Activated CD4-positive, alpha-beta T cell treated with anti-CD3 and anti-CD28 coated beads for 1 hour (primary cell): ENCODE measurements at places on chromosomes 7 and 10.

- no peak for DNase-seq
Observed at GRCh38 chr10:123997486-123998196, 95.8 kb downstream of the CHST15 start.

- DNase-seq: no peak
Observed at GRCh38 chr10:5184987-5185775, at the start of gene AKR1C8. TSS of gene AKR1C8 (minus strand) at chr10:5185150. CDS start at chr10:5185104, 46 bp downstream.

- DNase-seq: no peak
Observed at GRCh38 chr7:37815671-37816371, 32.6 kb upstream of the NME8 start.

DNA sequence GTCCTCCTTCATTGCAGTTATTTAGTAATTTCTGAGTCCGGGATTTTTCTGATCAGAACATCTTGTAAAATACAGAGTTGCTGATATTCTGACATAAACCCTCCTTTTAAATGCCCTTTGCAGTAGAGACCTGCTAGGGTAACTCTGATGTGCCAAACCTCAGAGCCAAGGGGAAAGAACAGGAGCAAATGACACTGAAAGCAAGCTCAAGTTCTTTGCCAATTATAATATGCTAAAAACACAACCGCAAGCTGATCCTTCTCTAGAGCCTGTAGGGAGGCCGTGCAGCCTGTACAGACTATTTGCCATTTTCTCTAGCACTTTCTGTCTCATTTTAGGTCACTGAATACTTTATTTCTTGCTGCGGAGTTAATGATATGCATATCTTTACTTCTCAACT is 240.4 kb downstream of the CAMK1D start:
- no peak for DNase-seq

GRCh38 chr7:71705217-71705616 is 573.3 kb downstream of the GALNT17 start:
- DNase-seq: no peak

GRCh38 chr10:62426600-62426999 is 52.4 kb downstream of the ZNF365 start:
- no peak for DNase-seq

DNA sequence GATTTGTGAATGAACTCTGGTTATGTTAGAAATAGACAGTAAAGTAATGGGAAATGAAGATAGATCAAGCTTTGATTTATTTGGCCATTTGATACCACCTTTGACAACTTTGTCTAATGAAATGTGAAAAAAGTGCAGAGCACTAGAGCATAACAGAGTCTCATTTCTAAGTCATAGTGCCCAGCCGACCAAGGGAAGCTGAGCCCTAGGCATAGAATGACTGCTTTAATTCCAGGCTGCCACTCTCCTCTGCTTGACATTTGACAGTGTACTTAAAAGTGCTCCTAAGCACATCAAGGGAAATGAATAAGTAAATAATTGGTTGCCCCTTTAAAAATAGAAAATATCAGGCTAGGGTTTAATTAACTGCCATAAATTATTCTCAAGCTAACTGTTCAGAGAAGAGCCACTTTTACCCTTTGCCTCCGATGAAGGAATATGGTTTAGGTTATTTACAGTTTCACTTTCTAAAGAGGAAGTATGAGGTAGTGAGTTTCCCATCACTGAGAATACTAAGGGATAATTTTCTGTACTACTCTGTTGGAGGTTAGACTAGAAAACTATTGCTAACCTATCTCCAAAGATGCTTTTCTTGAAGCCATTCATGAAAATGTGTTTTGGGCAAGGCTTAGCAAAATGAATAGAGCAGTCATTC is 591.6 kb downstream of the REEP3 start:
- no peak for DNase-seq

DNA sequence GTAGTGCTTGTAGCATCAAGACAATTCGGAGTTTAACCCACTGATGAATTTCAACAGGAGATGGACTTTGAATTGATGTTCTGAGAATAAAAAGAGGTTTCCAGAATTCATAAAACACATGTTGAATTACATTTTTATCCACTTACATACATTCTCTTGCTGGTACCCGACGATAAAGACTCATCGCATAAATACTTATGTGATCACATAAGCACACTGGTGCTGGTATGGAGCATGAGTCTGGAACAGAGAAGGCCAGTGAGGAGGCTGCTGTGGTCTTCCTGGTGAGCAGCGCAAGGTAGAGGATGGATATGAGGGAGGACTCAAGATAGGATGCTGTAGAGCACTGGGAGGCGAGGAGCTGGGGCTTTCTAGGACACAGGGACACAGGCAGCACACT is 109.0 kb downstream of the RNF216 start:
- no peak for DNase-seq

DNA sequence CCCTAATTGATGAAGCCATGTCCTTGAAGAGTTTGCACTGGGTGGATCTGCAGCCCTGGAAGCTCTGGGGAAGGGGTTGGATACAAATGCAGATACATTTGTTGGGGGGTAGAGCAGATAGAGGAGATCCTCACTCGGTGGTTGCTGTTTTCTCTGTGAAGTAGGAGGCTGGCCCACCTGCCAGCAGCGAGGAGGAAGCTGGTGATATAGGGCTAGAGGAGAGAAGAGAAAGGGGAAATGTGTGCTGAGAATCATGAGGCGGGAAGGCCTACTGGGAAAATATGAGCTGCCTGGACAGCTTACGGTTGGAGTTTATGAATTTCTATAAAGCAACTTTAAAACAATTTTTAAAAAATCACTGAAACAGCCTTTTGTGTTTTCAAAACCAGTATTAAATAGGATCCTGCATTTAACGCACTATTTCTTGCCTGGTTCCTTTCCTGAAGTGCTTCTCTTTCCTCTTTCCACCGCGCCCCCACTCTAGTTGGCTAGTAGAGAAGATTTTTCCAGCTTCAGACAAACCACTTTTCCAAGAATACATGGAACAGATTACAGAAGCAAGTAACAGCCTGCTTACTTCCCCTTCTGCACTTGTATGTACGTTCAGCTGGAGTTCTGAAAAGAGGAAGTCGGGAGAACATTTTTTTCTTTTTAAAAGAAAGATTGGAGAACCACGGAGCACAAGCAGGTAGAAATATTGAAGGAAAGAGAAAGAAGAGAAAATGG is 100.6 kb upstream of the GLCCI1 start:
- no peak for DNase-seq

- no peak for DNase-seq
Observed at GRCh38 chr7:28152594-28152993, 28.0 kb downstream of the JAZF1 start.

DNA sequence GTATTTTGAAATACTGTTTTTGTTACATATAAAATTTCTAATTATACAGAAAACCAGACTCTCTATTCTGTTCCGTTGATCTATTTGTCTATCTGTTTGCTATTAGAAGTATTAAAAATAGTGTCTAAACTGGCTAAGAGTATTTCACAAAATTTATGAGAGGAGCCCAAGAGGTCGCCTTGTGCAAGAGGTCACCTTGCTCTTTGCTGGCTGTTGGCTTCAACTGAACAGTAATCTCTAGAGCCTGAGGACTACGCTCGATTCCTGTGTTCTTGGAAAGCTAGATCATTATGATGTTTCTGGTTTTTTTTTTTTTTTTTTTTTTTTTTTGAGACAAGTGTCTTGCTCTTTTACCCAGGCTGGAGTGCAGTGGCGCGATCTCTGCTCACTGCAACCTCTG is 428.6 kb downstream of the LRMDA start:
- DNase-seq: no peak

DNA sequence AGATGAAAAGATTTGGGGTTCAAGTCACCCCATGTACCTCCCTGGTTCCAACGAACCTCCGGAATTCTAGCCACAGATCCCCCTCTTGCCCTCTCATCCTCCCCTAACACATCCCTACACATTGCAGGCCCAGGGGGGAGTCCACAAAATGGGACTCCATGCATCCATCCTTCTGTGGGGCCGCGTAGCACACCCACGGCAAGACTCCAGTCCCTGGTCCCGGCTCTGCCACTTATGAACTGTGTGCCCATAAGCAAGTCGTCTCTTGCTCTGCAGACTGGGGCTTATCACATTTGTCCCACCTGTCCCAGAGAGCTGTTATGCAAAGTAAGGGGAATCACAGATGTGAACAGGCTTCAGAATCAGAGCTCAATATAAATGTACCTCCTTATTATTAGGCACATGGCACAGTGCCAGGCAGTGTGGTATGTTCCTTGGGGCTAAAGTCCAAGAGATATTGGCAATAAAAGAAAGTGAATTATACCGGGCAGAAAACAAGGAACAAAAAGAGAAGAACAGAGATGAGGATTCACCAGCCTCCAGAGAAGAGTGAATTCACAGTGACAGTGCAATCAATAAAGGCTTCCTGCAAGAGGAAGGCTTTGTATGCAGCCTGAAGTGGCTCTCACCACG is 73.9 kb downstream of the KCNMA1 start:
- DNase-seq: no peak

DNA sequence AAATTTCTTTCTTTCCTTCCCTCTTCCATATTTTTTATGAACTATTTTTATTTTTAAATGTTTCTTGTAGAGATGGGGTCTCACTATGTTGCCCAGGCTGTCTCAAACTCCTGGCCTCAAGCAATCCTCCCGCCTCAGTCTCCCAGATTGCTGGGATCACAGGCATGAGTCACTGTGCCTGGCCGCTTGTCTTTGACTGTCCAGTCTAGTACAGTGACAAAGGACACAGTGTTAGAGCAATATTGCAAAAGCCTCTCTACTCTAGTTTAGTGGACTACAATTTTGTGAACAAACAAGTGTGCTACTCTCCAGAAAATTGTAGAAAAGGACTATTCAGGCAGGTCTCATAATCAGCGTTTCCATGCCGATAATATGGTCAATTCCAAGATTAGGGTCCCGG is 11.0 kb downstream of the CPA4 start:
- DNase-seq: no peak

DNA sequence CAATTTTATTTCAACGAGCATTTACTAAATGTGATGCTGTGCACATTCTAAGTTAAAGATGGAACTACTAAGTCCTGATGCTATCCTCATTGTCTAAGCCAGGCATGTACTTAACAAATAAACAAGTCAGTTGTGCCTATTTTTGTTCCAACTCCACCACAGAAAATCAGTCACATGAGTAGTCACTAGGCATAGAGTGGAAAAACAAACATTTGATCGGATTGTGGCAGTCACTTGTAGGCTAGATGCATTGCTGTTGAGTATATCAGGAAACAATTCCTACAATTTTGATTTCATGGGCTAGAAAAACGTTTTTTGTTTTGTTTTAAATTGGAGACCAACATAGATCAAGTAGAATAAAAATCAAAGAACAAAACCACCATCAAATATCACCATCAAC is 177.6 kb upstream of the SLC25A13 start:
- no peak for DNase-seq

- DNase-seq: no peak
Observed at GRCh38 chr7:130768854-130769253, 34.8 kb upstream of the KLF14 start.

- no peak for DNase-seq
Observed at GRCh38 chr10:99984211-99985034, 25.3 kb downstream of the DNMBP start.

DNA sequence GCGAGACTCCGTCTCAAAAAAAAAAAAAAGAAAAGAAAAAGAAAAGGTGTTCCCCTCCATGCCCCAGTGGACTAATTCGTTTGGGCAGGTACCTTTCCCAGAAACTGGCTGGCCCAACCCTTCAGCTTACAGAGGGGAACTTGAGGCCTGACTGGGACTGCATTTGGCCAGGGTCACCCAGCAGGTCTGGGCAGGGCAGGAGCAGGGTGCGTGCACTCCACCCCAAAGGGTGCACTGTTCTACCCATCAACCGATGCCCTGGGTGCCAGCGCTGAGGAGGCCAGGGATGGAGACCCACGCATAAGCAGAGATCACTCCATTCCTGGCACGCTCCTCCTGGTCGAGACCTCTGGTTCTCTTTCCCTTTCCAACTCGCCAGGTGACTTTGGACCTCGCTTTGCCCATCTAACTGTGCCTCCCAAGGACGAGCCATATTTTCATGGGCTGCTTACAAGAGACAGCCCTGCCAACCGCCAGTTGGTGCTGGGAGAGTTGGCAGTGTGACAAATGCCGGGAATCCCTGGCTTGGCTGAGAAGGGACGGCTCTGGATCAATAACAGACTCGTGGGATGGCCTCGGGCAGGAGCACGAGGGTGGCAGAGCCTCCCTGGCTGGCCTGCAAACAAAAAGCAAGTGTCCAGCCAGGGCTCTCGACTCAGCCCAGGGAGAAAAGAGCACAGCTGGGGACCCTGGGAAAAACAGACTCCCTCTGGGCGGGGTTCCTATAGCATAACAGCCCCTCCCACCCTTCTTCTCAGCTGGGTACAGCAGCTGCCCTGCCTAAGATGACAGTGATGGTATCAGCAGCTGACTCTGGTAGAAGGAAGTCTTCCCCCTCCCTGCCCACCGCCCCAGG is 7.9 kb downstream of the HSPB1 start:
- no peak for DNase-seq

GRCh38 chr10:17851611-17852010 is 42.5 kb downstream of the MRC1 start:
- DNase-seq: no peak

DNA sequence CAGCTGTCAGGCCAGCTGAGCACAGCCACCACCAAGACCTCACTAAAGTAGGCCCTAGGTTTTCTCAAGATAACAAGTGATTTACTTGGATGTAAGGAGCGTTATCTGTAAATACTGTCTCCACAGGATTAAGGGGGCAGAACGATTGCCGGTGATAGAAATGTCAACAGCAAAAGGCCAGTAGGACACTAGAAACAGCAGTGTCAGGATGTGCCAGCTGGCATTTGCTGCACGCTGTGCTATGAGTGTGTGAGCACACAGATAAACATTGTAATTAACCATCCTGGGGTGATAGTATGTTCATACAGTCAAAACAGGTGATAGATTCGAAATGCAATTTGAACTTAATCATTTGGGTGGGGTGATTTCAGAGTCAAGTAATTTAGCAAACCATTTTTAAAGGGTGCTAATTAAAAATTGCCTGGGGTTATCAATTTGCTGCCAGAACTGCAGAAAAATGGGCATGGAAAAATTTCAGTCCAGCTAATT is 36.3 kb upstream of the NOBOX start:
- DNase-seq: no peak
